ENCODE measurements at places on chromosomes 6 and 20.

GRCh38 chr6:68680264-68680663, 45.2 kb downstream of the ADGRB3 start:
- DNase-seq, result no peak

DNA sequence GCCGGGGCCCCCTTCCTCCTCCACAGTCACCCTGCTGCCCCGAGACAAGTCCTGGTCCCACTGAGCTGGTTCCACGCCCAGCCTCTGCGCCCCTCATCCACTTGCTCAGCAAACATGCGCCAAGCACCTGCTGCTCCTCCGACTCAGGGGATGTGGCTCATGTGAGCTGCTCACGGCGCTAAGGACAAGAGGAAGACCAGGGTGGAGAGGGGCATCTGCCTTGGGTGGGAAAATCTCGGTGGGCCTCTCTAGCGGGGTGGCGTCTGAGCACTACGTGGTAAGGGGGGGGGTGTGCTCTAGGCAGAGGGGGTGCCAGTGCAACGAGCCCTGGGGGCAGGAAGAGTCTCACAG, 4.5 kb downstream of the LAMA5 start:
- no peak for DNase-seq

GRCh38 chr20:35757098-35757705, 14.6 kb upstream of the PHF20 start:
- no peak for DNase-seq

DNA sequence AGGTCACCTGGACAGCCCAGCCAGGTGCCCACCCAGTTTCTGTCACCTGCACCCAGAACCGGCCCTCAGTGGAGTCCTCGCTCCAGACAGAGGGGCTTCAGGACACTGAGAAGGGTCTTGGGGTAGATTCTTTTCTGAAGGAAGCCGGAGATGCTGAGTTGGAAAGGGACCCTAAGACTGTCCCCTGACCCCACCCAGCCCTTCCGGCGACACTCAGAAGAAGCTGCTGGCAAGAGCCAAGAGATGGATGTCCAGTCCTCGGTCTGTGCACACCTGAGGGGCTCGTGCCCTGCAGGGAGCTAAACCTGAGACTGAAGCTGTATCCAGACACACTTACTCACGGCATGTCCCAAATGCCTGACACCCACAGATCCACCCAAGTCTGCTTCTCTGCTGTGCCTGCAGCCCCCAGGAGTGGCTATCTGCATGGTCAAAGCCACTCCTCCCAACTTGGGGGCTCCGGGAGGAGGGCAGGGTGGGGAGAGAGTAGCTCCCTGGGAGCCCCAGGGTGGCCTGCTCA, 20.2 kb downstream of the NTSR1 start:
- DNase-seq, result no peak

DNA sequence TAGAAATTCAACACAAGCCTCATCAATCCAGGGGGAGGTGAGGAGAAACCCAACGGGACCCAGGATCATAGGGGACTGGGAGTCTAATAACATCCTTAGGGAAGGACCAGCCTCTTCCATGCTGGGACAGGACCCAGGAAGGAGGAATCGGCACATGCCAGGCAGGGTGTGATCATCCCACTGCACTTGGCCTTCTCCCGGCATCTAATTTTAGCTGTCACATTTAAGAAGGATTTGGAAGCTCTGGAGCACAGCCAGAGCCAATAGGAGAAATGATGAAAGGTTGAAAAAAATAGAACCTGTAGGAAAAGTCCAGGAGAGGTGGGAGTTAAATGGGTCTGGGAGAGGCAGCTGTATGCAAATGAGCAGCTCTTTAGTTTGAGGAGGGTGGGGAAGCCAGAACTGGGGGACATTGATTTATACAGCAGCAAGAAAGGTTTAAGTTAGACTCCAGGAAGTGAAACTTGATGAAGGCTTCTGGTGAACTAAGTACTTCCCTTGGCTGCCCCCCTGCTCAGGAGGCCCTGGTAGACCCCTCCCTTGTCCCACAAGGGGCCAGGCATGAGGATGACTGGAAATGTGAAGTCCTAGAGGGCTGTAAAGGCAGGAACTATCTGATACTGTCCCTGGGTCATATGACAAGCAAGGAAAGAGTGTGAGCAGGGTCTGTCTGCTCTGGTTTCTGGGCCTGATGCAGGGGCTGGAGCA, 260.3 kb downstream of the LRFN2 start:
- DNase-seq, result no peak

- DNase-seq, result no peak
Observed at GRCh38 chr6:135673501-135674309, 176.2 kb upstream of the AHI1 start.

DNA sequence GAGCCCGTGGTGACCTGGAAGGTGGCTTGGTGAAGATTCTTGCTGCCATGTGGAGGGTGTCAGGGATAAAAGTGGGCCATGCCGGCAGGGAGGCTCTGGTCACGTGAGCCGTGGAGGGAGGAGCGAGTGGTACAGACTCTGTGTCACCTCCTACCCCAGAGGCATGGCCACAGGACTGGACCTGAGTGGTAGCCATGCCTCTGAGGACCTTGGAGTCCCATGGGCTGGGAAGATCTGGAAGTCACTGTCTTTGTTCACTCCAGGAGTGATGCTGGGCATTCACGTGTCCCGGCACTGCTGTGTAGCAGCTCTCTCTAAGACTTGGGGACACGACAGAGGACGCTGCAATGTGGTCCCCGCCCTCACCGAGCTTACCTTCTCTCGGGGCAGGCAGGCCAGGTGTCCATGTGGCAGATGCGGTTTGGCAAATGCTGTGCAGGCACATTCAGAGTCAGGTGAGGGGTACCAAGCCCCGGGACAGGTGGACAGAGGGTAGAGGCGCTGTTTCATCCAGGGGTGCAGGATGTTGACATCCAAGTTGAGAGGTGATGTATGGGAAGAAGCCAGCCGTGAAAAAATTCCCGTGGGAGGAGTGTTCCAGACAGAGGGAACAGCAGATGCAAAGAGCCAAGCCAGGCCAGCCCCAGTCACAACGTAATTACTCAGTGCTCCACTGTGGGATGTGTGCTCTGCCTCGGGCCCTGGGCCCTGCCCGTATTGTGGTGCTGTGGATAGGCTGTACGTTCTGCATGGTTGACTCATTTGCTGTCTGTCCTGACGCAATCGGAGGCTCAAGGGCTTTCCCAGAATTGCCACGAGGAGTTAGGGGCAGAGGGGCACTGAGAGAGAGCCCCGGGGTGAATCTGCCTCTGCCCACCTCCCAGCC, 307.8 kb downstream of the TAF4 start:
- no peak for DNase-seq

- no peak for DNase-seq
Observed at GRCh38 chr6:159104931-159105330, 60.1 kb upstream of the TAGAP start.

DNA sequence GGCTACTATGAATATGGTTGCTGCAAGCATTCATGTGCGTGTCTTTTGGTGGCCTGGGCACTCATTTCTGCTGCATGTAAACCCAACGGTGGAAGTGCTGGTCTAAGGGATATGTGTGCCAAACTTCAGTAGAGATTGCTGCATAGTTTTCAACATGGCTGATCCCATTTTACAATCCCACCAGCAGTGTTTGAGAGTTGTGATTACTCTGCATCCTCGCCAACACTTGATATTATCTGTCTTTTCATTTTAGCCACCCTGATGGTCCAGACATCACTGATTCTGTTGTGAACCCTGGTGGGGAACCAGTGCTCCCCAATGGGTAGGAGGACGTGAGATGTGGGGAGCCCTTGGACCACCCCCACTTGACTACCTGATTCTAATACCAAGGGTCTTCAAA, 27.5 kb downstream of the PACSIN1 start:
- DNase-seq, result no peak

GRCh38 chr20:59006167-59006863, 739 bp downstream of the CTSZ start:
- no peak for DNase-seq

DNA sequence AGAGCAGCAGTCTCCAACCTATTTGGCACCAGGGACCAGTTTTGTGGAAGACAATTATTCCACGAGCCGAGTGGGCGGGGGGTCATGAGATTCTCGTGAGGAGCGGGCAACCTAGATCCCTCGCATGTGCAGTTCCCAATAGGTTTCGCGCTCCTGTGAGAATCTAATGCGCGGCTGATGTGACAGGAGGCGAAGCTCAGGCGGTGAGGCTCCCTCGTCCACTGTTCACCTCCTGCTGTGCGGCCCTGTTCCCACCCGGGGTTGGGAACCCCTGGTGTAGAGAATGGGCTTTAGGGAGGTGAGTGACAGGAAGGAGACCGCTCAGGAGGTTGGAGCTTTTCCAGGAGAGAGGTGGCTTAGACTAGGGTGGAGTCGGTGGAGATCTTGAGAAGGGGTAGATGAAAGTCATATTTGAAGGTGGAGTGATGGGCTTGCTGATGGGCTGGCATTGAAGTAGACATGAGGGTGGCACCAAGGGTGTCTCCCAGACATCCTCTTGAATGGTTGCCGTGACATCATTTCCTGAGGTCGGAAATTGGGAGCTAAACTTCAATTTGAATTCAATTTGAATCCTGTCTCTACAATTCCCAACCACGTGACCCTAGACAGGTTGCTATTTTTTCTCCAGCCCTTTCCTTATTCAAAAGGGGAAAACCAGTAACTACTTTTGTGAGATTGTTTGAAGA, 1.5 kb upstream of the RAD21L1 start:
- no peak for DNase-seq

DNA sequence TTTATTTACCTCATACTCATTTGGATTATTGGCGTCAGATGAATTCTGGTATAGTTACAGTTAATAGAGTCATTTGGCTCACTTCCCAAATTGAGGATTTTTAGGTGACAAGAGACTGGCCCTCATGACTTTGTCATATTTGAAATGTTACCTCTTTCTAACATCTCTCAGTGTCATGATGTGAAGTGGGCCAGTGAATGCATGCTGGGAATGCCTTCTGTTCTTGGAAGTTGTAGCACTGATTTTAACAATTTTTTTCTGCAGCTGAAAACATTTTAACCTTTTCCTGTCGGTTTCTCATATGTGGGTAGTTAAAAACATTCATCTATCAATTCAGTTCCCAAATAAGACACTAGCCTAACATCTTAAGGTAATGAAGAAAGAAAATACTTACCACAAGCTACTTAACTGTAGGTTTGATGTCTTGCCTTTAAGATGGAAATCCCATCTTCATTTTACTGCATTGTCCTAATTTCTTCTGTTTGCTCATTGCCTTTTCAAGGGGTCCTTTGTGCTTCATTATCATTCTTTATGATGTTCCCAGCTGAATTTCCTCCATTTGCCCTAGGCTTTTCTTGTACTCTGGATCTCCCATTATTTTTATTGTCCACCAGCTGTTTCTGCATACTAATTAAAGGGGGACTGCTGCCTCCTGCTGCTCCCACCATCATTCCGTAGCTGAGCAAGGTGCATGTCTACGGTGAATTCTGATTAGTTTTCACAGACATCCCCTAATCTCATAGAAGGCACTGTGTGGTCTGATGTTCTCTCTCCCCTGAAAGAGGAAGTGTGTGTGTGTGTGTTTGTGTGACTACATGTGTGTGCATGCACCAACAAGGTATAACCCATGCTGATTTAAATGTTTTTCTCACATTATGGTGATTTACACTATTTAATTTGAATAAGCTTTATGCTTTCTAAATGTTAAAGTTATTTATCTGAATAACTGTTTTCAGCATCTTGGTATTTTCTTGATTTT, 109.5 kb downstream of the B3GAT2 start:
- no peak for DNase-seq

GRCh38 chr6:70886661-70887060, 70.2 kb downstream of the B3GAT2 start:
- DNase-seq, result no peak

DNA sequence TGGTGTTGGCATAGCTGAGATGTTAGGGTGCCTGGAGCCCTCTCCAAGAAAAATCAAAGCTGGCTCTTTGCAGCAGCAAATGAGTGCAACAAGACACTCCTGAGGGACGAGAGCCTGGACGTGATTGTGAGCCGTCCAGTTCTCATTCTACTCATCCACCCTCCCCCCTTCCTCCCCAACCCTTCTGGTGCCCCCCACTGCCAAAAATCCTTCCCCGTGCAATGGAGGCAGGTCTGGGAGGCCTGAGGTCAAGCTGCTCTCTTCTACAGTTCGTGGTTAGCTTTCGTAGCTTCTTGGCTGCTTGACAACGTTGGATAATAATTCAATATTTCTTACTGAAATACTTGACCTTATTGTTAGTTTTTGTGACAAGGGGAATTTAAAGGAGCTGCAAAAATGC, 185.3 kb upstream of the SUPT3H start:
- no peak for DNase-seq

DNA sequence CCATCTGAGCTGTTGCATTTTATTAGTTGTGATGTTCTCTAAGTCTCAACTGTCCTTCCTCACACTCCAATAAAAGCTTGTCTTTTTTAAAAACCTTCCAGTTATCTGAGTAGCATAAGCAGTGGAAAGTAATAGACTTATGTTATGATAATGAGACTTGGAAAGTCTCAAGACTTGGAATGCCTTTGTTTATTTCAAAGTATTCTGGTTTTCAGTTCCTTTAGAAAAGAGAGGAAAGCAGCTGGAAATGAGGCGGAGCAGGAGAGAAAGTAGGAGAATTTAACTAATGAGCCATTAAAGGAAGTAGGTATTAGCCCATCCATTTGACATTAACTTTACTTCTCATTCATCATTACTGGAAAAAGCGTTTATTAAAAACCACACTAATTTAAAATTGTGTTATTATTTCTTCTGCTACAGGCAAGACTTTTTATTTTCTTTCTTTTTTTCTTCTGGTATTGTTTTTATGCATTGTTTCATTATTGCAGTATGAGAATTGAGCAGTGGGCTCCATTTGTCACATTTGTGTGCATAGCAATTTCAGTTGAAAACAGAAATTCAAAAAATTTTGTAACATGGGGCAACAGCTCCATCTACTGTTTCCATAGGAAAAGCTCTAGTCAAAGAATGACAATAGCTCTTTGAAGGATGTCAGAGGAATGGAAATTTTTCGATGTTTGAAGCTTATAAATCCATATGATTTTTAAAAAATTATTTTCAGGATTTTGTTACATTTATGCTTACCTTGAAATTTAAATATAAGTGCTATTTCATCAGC, 194.8 kb downstream of the COL9A1 start:
- no peak for DNase-seq

DNA sequence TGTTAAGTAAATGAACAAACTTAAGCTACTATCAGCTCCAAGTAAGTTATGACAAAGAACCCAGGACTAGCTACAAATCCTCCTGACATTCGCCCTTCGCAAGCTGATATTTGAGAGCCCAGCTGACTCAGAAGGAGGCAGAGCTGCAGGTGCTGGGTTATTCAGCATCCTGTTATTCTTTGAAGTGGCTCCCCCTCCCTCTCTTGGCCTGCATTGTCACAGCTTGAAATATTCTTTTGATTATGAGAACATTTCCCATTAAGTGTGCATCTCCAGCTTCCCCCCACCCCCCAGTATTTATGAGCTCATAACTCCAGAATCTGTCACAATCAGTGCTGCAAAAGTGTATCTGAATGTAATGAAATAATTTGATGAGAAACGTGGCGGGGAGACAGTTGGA, 78.8 kb upstream of the RALY start:
- DNase-seq, result no peak

All from activated T-helper 1 cell treated with anti-CD3 and anti-CD28 coated beads, Interleukin-2, amount 50 U/mL, for 16 hours (primary cell).